Kidney (tissue), 22 donors: ENCODE measurements at places on chromosomes 1 and 21.

DNA sequence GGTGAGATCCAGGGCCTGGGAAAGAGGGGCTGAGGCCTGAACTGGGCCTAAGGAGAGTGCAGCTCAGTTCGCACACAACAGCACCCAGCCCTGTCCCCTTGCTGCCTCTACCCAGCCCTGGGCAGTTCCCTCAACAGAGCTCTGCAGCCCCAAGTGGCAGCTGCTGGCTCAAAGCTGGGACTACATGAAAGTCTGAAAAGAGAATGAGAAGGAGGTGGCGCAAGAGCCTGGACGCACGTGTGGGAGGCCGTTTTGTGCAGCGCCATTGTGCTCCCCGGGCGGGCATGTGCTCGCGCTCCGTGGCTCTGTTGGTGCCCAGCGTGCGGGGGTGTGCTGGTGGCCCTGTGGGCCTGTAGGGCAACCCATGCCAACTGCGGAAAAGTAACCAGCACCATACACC lies 10.3 kb downstream of the GPR37L1 start:
- DNase-seq: no peak

DNA sequence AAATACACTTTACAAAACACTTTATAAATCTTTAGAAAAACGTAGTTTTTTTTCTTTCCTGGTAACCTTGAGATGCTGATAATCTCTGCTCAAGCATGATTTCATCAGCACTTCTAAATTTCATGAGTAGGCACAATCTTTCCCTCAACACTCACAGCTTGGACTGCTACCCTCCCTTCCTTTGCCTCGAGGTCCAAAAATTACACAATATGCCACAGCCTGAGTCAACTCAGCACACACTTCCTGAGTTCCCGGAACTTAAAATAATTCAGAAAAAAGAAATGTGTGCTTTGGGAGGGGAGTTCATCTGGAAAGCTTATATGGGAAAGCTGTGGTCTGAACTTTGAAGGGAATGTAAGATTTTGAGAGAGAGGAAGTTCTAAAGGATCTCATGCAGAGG lies 5.9 kb downstream of the CLCA2 start:
- DNase-seq: no peak

GRCh38 chr1:42815941-42816584 lies 859 bp upstream of the ERMAP start:
- DNase-seq: peak; percentile 10

DNA sequence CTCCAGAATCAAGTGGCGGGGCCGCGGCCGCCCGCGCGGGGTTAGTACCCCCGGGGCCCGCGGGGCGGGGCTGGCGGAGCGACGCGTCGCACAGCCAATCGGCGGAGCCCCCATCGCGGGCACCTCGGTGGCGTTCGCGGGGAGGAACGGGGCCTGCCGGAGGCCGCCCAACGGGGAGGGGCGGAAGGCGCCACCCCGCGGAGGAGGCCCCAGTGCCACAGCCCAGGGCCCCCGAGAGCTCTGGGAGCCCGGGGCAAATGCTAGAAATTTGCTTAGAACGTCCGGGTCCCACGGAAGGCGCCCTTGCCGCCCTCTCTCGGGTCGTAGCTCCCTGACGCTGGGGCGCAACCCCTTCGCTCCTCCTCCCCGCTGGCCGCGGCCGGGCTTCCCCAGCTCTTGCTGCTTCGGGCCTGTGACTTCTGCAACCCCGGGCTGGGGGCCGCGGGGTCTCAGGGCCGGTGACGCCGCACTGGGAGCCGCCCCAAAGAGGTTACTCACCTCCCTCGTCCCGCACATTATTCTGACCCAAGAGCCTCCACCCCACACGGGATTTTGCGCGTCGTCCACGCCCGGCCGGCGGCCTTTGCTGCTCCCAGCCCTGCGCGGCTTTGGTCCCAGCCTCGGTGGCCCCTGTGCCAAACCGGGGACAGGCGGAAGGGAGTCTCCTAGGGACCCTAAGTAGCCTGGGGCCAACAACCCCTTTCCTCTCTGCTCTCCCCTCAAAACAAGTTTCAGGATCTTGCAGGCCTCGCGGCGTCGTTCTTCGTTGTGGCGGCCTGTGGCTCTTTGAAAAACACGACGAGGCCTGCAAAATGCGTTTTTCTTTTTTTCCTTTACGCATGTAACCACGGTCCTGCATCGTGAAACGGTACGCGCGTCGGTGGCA lies at the start of gene RUNX3:
TSS of gene RUNX3 (minus strand) at position 17 of the 886 bp plus-strand sequence. CDS start 408 bp downstream, outside the sequence.
- peak; percentile 31 for DNase-seq

DNA sequence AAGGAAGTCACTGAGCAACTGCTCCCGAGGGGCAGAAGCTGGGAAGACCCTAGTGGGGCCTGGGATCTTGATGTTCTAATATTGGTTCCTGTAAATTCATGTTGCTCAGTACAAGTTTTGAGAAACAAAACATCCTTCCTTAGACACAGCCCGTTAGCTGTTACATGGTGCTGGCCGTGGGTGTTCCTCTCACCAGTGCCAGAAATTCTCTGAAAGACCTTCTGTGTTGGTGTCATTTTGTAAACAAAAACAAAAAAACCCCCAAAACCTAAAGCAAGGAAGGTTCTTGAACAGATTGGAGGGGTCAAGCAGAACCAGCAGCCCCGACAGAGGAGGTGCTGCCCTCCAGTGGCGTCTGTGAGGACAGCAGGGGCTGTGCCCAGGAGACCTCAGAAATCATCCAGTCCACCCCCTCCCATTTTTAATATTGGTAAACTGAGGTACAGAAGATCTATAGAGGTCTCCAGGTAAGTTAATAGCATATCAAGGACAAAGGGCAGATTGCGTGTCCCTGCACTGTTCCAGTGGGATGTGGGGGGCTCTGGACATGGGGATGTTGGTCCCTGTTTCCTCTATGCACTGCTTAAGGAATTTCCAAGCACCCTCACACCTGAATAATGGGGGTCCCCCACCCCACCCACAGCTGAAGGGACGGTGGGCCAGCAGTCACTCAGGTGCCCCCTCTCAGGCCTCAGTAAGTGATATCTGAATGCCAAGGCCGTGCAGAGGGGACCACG lies 38.2 kb downstream of the SLC2A7 start:
- peak; percentile 59 for DNase-seq

DNA sequence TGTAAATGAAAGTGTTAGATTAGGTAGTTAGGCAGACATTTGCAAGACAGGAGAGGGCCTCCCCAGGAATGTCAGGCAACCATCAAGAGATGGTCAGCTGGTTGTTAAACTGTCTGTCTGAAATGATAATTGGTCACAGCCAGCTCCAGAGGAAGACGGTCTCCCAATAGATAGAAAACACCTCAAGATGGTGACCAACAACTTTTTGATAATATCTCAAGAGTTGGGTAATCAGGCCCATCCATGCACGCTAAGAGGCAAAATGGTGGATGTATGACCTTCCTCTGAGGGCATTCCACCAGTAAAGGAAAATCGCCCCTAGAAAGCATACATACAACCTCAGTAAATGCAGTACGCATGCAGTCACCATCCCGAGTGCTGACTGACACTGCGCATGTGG lies 118.2 kb downstream of the MAP3K21 start:
- no peak for DNase-seq

DNA sequence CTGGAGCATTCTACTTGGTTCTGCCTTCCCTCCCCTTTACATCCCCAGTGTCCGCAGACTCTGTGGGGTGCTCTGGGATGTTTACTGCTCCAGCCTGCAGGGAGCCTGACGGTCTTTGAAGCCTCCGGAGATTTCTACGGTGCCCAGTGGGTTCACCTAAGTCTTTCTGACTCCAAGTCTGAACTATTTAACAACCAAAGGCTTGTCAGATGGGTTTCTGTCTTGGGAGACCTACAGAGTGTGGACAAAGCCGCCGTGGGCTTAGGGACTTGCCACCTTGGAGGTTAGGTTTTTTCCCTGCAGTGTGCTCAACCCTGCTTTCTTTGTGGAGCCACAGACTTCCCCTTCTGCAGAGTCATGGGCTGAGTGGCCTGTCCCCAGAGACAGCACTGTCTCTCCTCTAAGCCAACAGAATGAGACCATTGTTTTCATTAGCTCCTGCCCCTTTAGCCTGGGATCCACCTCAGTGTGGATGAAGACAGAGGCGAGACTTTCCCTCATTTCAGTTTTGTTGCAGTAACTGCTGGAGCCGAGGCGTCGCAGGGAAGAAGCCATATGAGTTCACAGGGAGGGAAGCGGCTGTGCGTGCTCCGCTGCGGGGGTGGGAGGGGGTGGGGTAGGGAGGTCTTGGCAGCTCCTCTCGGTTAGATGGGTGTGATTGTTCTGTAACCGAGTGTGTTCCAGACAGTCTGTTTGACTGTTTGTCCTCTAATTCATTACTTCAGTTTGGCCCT lies 120.7 kb downstream of the CNIH3 start:
- DNase-seq: no peak

DNA sequence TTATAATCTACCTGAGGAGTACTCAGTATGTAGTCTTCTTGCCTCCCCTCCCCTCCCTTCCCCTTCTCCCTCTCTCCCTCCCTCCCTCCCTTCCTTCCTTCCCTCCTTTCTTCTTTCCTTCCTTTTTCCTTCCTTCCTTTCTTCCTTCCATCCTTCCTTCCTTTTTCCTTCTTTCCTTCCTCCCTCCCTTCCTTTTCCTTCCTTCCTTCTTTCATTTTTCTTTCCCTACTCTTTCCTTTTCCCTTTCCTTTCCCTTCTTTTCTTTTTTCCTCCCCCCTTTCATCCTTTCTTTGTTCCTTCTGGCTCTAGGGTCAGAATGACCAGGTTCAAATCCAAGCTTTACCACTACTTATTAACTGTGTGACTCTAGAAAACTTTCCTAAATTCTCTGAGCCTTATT lies 48.5 kb upstream of the HAO2 start:
- no peak for DNase-seq

GRCh38 chr1:177142791-177143271 lies 21.7 kb downstream of the ASTN1 start:
- DNase-seq: no peak

- no peak for DNase-seq
These were observed 476.7 kb downstream of the LTN1 start for GRCh38 chr21:28516021-28516420.

DNA sequence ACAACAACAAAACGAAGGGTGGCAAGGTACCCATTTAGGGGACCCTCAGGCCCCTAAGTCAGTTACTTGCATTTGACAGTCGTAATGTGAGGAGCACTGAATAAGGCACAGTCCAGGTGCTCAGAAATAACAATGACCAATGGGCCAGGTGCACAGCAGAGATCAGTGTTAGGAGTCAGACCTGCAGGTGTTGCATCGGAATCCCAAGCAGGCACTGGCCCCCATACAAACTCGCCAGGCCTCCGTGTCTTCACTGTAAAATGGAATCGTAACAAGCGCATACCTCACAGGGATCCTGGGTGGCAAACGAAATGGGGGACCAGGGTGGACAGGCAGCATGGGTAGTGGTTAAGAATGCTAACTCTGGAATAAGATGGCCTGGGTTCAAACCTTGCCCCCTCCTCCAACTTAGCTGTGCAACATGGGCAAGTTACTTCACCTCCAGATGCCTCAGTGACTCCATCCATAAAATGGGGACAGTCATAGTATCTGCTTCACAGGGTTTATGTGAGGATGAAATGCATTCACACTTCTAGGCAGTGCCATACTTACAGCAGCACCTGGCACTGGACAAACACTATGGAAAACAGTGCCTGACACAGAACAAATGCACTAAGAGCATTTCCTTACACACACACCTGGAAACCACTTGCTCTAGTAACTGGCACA lies 20.2 kb downstream of the RCAN1 start:
- no peak for DNase-seq

- DNase-seq: no peak
These were observed 541.3 kb downstream of the PTBP2 start for GRCh38 chr1:97262842-97263241.

DNA sequence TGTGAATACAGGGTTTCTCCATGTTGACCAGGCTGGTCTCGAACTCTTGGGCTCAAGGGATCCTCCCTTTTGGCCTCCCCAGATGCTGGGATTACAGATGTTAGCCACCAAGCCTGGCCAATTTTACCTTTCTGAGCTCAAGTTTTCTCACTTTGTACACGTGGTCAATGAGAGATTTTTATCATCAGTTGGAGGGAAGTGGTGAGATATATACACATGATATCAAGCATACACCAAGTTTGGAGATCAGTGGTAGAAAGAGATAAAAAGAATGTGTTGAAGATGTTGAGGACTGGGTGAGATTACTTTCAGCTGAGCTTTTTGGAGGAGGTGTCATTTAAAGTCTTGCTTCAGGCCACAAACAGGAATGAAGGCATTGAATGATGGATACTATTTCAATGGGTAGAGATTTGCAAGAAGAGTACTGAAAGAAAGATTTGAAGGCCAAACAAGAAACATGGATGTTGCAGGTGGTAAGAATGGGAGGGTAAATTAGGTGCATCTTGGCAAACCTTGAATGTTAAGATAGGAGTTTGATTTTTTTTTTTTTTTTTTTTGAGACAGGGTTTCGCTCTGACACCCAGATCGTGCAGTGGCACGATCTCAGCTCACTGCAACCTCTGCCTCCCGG lies 3.0 kb upstream of the SESN2 start:
- DNase-seq: no peak
